Ecto neural progenitor cell (in vitro differentiated cells): ENCODE measurements at places on chromosomes 1 and 21.

DNA sequence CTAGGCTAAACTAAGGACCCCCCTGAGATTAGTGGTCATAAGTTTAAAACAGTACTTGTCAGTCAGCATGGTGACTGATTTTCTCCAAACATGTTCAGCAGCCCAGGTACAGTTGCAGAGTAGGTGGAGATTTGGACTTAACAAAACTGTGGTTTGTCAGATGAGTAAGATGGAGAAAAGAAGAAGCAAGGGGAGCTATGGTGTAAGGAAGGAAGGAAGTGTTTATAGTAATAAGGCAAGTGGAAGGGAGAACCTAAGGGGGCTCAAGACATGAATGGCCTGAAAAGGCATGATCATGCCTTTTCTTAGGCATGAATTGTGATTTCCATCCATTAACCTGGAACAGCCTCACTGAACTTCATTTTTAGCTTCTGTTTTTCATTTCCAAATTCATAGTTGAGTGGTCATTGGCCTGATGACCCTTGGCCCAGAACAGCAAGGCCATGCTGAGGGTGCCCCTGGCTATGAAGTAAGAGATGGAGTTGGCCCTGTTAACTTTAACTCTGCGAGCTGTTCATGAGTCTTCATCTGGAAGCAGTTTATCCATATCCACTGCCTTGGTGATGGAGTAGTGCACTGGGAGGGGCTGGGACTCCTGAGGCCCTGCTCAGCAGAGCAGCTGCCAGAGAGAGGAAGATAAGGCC, 60.7 kb downstream of the LRRC8D start:
- no peak for DNase-seq

DNA sequence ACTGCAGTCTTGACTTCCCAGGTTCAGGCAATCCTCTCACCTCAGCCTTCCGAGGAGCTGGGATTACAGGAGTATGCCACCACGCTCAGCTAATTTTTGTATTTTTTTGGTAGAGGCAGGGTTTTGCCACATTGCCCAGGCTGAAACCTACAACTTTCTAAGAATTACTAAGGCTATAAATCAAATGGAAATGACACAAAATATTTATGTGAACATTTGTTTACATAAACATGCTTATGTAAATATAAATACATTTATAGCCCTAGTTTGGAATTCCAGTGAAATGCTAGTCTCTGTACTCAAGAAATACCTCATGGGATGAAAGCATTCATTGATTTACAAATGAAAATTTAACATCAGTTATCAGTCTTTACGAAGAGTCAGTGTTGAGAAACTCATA, 47.8 kb downstream of the NVL start:
- DNase-seq, result no peak

DNA sequence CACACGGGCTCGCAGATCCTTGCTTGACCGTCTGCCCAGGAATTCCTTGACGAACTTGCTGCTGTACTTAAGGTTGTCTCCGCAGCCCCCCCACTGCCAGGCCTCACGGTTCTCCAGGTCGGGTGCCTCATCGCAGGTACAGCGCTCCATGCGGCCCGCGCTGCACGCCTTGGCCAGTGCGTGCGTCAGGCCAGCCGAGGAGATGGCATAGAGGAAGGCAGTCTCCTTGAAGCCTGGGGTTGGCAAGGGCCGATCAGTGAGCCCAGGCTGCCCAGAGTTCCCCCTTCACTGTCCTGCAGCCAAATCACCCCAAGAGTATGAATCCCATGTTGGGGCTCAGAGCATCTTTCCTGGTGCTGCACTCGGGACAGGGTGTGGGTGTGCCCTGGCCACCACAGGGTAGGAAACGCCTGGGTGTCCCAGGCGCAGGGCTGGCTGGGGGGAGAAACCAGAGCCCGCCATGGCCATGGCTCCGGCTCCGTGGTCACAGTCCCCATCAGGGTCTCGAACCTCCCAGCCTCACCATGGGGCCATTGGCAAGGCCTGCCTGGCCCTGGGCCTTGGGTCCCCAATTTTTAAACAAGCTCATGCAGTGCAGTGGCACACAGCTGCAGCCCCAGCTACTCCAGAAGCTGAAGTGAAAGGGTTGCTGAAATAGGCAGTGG, 23.4 kb downstream of the WNT9A start:
- DNase-seq, result no peak

DNA sequence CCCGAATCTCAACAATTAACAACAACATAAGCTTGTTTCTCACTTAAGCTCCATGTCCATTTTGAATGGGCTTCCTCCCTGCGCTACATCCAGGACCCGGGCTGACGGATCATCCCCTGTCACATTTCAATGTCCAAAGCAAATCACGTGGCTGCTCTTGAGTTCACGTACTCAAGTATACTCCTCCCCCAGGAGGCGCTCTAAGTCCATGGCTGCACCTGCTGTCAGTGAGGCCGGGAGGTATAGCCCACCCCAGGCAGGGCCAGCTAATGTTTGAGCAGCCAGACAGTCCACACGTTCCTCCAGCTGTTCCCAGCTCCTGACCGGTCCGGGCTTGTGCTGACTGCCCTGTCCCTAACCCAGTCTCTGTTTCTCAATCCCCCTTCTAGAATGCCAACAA, 220.8 kb downstream of the SLC35F3 start:
- DNase-seq, result peak; percentile 80

DNA sequence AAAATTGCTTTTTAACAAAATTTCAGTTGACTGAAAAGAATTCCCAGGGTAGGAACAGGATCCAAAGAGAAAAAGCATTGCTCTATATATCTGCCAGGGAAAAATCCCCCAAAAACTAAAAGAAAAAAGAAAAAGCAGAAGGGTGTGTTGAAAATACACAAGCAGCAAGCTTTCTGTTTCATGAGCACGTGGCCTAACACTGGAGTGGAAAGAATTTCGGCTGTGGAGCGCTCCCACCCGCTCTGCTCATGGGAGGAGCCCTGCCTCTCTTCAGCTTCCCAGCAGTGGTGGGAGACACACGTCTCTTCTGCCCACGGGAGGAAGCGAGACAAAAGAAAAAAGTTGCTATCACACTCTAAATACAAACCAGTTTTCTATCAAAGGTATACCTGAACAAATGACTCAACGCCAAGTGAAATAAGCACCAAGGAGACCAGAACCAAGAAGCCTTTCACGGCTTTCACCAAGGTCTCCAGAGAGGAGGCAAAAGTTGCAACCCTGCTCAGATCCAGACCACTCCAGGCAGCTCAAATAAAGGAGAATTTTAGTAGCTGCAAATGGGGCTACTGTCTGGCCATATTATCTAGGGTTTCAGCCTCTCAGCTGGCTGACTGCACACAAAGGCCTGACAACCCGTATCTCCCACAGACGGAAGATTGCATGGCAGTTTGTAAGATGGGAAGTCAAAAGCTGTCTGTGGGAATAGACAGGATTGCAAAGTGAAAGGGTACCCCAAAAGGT, 29.5 kb upstream of the ZNF496 start:
- no peak for DNase-seq

DNA sequence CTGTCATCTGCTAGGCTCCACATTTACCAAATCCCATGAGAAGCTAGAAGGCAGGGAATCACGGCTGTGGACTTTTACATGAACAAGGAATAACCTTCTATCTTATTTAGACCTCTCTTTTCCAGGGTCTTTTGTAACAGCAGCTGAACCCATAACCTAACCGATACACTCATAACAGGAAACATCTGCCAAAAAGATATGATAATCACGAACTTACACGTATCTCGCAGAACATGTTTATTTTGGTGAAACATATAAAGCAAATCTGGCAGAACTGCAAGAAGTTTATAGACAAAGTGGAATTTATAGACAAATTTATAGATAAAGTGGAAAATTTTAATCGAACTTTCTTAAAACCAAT, 20.4 kb downstream of the TINAGL1 start:
- DNase-seq, result no peak

DNA sequence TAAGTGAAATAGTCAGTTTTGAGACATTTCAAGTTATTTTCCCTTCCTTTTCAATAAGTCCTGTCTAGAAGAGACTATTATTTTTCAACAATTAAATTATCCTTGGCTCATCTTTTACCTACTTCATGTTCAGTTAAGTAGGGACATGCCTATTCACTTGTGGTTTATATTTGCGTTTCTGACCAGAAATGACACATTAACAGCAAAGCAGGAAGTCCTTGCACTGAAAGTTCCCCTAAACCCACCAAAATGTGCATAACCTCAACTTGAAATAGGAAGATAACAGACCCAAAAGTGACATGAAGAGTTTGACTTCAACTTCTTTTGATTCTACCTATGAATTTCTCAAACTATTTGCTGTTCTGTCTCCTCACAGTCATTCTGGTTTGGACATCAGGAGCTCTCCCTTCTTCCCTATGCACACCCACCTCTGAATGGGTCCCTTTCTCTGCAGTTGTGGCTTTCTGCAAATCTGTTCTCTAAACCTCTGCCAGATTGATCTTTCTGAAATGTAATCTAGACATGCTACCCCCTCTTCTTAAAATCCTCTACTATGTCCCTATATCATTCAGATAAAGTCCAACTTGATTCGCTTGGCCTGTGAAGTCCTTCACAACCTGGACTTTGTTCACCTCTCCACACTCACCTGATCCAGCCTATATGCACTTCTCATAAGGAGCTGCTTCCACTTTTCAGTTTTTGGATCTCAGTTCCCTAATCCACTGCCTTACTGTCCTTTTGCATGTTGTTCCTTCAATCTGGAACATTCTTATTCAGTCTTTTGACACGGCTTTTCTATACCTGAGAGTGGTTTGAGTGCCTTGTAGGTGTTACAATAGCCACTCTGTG, 661.5 kb upstream of the ADGRL4 start:
- DNase-seq, result no peak

- DNase-seq, result peak; percentile 93
Measured at GRCh38 chr1:156053768-156054499, at the start of gene UBQLN4. UBQLN4 (minus strand) TSS chr1:156053798; CDS start chr1:156053701, 97 bp downstream.

DNA sequence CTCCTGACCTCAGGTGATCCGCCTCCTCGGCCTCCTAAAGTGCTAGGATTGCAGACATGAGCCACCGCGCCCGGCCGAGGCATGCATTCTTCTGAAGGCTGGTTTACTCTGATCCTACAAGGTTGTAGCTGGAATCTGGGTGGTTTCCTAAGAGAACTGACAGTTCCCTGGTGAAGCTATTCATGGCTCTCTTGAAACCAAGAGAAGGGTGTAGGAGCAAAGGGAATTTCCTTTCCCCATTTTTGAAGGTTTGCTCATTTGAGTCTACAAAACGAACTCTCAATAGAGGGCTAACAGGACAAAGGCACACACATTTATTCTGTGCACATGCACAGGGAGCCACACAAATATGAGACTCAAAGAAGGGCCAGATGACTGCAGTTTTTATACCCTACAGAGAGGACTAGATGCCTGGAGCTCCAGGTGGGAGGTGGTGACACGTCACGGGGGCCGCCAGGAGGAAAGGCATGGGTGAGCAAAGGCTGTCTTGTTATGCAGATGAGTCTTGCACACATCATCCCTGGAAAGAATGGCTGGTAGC, 49.5 kb upstream of the ERRFI1 start:
- no peak for DNase-seq

DNA sequence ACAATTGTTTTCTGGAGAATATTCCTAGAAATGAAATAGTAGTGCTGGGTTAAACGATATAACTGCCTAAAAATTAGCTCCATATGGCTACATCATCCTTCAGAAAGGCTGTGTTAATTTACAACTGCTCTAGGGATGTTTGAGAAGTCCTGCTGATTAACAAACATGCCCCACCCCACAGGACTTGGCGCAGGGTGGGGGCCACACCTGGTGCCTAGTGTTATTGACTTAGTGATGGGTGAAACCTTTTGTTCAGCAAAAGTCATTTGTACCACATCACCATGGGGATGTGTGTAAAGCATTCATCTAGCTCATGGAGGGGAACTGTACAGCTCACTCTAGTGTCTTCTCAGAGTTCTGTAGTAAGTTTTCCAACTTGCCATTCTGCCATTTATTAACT, 492.8 kb downstream of the CAMTA1 start:
- DNase-seq, result peak; percentile 16

- DNase-seq, result no peak
Measured at GRCh38 chr1:24955161-24955560, 25.1 kb upstream of the RUNX3 start.

GRCh38 chr1:98090351-98090750, 169.5 kb upstream of the DPYD start:
- no peak for DNase-seq

DNA sequence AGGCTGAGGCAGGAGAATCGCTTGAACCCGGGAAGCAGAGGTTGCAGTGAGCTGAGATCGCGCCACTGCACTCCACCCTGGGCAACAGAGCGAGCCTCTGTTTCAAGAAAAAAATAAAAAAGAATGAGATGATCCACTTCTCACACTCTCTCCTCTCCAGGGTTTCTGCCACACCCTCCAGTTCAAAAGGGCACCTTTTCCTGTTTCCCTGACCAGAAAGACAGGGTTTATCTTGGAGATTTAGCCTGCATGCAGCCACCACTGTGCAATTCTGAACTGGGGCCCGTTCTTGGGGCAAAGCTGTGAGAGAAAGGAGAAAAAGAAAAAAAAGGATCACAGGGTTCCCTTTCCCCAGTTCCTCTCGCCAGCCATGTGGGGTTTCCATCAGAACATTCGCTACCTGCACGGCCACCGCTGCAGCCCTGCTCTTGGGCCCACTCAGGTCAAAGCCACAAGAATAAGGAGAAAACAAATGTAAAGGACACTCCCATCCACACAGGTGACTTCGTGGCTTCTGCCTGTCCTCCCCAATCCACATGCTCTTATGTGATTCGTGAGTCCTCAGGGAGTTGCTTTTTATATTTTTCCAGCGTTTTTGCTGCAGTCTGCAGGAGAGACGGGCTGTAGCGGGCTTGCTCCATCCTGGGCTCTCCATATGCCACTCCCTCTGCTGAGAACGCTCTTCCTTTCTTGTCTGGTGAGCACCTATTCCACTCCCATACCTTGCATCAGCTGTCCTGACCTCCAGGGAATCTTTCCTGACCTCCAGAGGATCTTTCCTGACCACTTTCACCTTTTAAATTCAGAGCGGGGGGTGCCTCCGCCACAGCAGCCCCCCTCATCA, 26.4 kb downstream of the GNG4 start:
- DNase-seq, result no peak

GRCh38 chr1:242197907-242198820, 199.3 kb upstream of the MAP1LC3C start:
- no peak for DNase-seq

GRCh38 chr1:227766015-227766634, 30.9 kb downstream of the SNAP47 start:
- DNase-seq, result no peak

DNA sequence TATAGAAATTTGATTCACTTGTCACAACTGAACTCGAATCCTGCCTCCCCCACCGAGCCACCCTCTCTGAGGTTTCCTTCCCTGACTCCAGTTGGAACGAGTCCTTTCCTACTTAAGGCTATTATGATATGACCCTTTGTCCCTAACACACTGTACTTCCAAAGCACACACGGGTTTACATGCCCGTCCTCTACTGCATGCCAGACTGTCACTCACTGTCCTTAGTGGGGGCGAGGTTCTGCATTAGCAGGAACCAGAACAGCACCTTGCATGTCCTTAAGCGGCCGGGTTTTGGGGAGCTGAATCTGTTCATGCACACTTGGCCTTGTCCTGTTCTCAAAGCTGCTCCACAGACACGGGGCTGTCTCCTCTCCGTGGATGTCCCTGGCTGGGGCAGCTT, 164.6 kb upstream of the KCNJ6 start:
- no peak for DNase-seq
